ENCODE measurements at places on chromosomes 2 and 18.

- DNase-seq = no peak
Measured at GRCh38 chr2:189657867-189658266, 3.4 kb upstream of the ASNSD1 start.

- no peak for DNase-seq
Measured at GRCh38 chr2:33216508-33217182, 259.8 kb upstream of the RASGRP3 start.

DNA sequence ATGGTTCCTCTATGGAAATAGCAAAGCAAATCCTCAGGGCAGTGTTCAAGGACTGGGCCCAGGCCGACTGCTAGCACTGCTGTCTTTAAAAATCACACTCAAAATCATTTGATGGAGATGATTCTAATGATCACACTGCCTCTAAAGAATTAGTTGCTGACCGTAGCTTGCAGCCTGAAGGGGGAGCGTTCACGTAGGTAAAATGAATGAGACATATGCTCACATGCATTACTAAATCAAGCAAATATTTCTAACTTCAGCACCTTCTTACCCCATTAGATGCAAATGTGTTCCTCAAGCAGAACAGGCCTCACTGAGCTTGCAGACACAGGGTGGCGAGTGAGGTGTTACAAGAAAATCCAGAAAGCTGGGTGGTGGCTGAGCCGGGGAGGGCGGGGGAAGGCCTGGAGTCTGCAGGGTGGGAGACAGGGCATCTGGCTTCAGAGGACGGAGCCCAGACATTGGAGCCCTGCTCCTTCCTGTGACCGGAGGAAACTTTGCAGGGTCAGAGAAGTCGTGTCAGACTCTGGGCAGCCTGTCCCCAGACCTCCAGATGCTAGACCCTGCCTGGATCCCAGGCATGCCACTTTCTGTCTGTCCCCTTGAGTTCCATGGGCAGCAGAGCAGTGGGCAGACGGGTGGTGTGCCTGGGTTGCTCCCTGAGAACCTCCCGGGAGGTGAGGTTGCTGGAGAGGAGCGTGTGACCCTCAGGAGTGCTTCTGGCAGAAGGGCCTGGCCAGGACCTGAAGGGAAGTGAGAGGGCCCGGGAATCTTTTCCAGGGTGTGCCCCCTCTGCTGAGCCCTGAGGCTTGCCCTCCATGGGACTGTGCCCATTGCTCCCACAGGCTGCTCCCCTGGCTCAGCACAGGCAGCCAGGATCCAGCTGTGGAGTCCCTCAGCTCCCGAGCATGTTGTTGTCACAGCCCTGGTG lies 7.1 kb upstream of the NPPC start:
- no peak for DNase-seq

DNA sequence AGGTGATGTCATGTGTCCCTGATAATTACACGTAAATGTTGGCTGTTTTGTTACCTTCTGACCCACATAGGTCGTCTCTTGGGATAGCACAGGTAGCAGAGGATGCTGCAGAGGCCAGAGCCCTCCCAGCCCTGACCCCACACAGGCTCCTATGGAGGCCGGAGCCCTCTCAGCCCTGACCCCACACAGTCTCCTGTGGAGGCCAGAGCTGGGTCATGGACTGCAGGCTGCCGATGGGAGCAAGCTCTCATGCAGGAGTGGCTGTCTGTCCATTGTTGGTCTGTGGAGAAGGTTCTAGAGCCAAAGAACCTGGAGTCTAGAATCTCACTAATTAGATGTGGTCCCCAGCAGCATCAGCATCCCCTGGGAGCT lies 155.5 kb downstream of the LDLRAD4 start:
- no peak for DNase-seq

DNA sequence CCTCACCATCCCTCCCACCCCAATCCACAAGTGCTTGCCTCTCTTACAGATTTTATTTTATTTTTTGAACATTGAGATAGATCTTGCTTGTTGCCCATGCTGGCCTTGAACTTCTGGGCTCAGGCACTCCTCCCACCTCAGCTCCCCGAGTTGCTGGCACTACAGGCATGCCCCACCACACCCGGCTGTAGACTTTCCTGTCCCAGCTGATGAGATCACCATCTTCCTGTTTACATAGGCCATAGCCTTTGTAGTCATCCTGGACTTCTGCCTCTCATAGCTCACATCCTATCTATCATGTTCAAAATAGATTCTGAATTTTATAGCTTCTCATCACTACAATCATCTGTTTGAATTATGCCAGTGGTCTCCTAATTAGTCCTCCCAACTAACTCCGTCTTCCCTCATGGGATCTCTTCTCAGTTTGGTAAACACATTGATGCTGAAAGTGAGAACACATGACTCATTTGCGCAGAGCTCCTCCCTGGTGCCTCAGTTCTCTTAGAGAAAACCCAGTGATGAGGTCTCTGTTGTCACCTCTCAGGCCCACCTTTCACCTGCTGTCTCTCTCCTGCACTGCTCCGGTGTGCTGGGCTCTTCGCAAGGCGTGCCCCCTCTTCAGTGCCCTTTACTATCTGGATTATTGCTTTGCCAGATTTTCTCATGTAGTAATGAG lies 243.0 kb downstream of the ZNF407 start:
- DNase-seq = no peak

DNA sequence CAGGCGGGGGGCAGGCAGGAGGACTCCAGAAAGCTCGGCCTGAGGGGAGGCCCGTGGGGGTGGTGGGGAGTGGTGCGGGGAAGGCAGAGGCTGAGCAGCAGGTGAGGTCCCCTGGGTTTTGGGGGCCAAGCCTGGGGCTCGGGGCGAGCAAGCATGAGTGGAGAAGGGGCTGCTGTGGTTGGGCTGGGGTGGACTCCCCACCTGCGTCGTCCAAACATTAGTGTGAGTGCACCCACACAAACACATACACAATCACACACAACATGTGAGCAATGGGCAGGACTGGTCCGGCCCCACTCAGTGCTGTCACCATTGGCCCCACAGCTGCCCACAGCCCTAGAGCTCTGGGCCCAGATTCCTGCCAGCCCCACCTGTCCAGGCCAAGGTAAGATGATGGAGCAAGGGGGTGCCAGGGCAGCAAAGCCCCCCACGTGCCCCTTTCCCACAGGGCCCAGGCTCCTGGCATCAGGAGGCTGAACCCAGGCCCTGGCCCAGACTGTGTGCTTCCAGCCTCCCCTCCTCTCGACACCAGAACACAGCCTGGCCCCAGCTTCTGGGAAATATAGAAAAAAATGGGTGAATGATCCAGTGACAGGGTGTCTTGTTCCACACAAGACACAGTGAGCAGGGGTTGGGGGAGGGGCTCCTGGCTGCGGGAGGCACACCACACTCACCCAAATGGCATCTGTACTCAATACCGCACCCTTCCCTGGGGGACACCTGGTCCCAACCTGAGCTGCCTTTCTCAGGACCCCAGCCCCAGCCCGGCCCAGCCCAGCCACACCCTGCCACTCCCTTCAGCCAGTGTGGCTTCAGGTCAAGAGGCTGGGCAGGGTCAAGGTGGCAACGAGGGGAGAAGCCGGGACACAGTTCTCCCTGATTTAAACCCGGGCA lies 463 bp upstream of the ALPP start:
- DNase-seq = no peak

DNA sequence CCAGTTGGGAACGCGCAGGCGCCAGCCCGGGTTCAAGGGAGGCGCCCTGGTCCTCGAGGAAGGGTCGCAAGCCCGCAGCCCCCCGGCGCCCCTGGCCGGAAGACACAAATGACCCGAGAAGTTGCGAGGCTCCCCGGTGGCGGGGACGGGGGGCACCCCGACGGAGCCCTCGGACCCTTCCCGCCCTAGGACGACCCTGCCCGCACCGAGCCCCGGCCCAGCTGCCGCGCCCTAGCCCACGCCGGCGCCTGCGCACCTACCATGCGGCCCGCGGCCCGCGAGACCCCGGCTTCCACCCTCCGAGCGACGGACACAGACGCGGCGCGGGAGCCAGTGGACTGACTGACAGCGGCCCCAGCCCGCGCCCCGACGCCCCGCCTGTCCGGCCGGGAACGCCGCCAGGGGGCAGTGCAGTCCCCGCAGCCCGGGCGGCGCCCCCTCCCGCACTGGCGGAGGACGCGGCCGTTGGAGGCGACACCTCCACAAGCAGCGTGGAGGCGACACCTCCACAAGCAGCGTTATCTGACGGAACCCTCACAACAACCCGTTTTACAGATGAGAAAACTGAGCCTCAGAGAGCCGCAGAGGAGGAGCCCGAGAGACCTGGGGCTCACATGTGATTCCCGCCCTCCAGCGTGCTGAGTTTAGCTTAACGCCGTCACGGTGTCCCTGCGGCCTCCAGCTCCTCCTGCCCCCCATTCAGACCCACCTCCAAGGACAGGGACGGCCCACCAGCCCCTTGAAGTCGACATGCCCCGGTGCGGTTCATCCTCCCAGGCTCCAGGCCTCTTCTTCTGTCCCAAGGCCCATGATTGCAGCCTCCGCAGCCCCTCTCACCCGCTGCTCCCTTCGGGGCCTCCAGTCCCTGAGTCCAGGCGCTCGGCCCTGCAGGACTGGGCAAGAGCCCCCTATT lies at the start of gene NMUR1:
Gene NMUR1 (minus strand): TSS at position 347 of the 913 bp plus-strand sequence. CDS start 84 bp downstream, at position 263.
- no peak for DNase-seq
